Sigmoid colon (tissue), 7 donors: ENCODE measurements at places on chromosomes 3 and 15. TPM values are rescaled to one million over a fixed set of nuclear protein-coding genes. Genes with fewer than 3 reads are reported as not detected.
A peak's percentile ranks its signal among the peaks of the same experiment; 100 is the strongest.

- no peak for DNase-seq
- H3K4me3 ChIP-seq, result no peak overlapping the region
- no peak overlapping the region for H3K27ac ChIP-seq
- no peaks in the 10 kb centered on the region for H3K4me1 ChIP-seq
These were observed 61.9 kb downstream of the ANO10 start for GRCh38 chr3:43559961-43560360.

DNA sequence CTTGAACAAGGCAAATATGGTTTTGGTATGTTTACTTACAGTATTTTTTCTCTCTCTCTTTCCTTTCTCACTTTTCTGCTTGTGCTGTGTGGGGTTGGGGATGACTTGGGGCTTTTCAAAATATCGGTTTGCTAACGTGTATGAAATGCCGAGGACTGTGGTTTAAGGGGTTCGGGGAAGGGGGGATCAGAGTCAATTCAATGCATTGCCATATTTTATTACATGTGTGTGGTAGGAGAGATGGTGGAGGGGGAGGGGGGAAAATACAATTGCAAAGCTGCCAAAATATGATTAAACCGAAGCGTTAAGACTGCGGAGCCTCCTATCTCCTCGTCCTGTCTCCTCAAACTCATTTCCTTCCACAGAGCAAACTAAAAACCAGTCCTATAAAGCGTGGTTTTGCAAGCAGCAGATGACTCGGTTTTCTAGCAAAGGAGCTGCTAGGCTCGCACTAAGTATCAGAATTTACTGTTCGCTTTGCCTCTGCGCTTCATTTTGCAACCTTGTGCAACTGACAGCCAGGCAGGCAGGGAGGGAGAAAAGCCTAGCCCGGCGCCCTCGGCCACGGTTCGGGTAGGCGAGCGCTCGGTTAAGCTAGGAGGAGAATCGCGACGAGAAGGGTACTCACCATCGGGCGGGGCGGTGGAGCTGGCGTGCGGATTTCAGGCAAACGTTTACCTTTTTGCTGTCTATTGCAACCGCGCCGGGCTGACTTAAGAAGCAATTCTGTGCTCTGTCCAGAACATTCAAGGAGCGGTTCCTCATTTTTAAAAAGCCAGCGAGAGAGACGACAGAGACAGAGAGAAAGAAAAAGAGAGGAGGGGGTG lies 4.0 kb upstream of the NR2F2 start:
- H3K4me1 ChIP-seq, result peaks cover 43% of the 10 kb centered on the region
- peak overlapping the region; percentile 93 for H3K27ac ChIP-seq
- no peaks in the 10 kb centered on the region for H3K27me3 ChIP-seq
- DNase-seq, result peak; percentile 86
- peak overlapping the region; percentile 84 for H3K4me3 ChIP-seq

Gene GMNC
- total RNA-seq, result not detected

Gene HEMK1
- total RNA-seq, result 5.0 TPM

DNA sequence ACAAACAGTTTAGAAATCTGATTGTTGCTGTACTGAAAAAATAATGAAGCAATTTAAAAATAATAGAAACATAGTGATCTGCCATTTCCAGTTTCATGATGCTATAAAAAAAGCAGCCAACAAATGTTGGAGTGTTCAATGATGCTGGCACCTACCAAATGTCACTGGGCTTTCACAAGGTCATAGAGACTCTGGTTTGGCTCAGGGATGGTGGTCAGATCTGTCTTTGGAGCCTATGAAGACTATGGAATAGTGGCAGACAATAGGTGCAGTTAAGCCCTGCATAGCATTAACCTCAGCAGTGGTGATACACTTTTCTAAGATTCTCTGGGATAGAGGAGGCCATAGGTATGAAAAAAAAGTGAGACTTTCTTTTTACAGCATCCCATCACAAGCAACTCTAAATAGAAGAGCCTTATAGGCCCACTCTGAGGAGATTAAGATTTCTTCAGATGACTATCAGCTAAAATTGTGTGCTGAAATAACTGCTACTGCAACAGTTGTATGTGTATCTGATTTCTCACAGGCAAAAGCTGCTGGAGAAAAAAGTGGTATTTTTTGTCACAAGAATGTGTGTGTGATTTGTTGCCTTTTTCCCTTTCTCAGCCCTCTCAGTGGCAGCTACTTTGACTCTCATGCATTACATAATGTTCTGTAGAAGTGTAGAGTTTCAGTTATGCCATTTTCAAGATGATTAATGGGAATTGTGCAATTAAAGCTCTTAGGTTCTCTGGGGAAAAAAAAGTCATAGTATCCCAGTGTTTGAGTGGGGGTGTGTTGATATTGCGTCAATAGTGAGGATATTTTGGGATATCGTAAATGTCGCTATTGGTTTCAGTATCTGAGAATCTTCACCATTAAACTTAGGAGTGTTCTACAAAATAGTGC lies 137.4 kb downstream of the MBNL1 start:
- peak overlapping the region; percentile 73 for H3K27ac ChIP-seq
- no peaks in the 10 kb centered on the region for H3K36me3 ChIP-seq
- H3K27me3 ChIP-seq, result no peaks in the 10 kb centered on the region
- H3K4me1 ChIP-seq, result peaks cover 93% of the 10 kb centered on the region
- H3K4me3 ChIP-seq, result no peak overlapping the region

DNA sequence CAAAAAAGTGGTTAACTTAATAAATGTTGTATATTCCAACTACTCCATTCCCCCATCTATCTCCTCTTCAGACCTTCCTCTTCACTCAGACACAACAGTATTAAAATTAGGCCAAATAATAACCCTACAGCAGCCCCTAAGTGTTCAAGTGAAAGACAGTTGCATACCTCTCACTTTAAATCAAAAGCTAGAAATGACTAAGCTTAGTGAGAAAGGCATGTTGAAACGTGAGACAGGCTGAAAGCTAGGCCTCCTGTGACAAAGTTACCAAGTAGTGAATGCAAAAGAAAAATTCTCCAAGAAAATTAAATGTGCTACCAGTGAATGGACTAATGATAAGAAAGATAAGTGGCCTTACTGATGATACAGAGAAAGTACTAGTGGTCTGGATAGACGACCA lies 71.7 kb downstream of the ANKRD28 start:
- DNase-seq, result no peak
- H3K36me3 ChIP-seq, result peaks cover 4% of the 10 kb centered on the region
- no peak overlapping the region for H3K27ac ChIP-seq
- no peak overlapping the region for H3K4me3 ChIP-seq

- no peak overlapping the region for H3K4me3 ChIP-seq
- no peaks in the 10 kb centered on the region for H3K4me1 ChIP-seq
- no peaks in the 10 kb centered on the region for H3K36me3 ChIP-seq
- no peak for DNase-seq
- H3K27ac ChIP-seq, result no peak overlapping the region
These were observed 81.1 kb downstream of the OTOL1 start for GRCh38 chr3:161577662-161578061.

GRCh38 chr3:64518496-64518895 lies 169.3 kb downstream of the ADAMTS9 start:
- no peak overlapping the region for H3K4me3 ChIP-seq
- H3K27ac ChIP-seq, result no peak overlapping the region
- H3K4me1 ChIP-seq, result no peaks in the 10 kb centered on the region
- H3K36me3 ChIP-seq, result peaks cover 13% of the 10 kb centered on the region
- DNase-seq, result no peak
- H3K27me3 ChIP-seq, result no peaks in the 10 kb centered on the region
